ENCODE measurements at places on chromosomes 3 and 15. TPM values are rescaled to one million over a fixed set of nuclear protein-coding genes. Genes with fewer than 3 reads are reported as not detected.

The FANCD2OS gene
- not detected for total RNA-seq

DNA sequence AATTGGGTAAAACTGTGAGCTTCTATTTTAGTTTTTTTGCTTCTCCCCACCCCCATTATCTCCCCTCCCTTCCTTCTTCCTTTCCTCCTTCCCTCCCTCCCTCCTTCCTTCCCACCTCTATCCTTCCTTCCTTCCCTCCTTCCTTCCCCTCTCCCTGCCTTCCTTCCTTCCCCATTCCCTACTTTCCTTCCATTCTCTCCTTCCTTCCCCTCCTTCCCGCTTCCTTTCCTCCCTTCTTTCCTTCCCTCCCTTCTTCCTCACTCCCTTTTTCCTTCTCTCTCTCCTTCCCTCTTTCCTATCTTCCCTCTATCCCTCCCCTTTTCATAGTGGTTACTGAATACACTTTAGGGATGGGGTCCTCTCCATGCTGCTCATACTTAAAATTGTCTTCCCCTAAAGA lies 40.4 kb upstream of the C3orf22 start:
- DNase-seq = no peak

GRCh38 chr3:53673722-53674350 lies 172.4 kb downstream of the CHDH start:
- DNase-seq = no peak

- no peak for DNase-seq
Measured at GRCh38 chr15:89939910-89940309, 27.2 kb upstream of the ARPIN start.
